ENCODE measurements at places on chromosomes 6 and 20. TPM values are rescaled to one million over a fixed set of nuclear protein-coding genes. Genes with fewer than 3 reads are reported as not detected.

Gene STK35
- 10.1 TPM for total RNA-seq

Gene MAPK13
- total RNA-seq, result 1.9 TPM

Gene PRRT1
- total RNA-seq, result 0.38 TPM

Gene C20orf202
- not detected for total RNA-seq

Gene LCA5
- 0.45 TPM for total RNA-seq

Gene LY6G6D
- not detected for total RNA-seq

Gene NKX2-4
- not detected for total RNA-seq

Gene DEF6
- total RNA-seq, result 1.5 TPM

Gene COL12A1
- 1.6 TPM for total RNA-seq

Gene GPR6
- not detected for total RNA-seq

Gene TFAP2D
- not detected for total RNA-seq

Gene NOP56
- 30.4 TPM for total RNA-seq

Gene FAM217B
- total RNA-seq, result 2.2 TPM

Gene HLA-DRB5
- 2.1 TPM for total RNA-seq

Gene SLC17A2
- total RNA-seq, result 27.6 TPM

Gene DIDO1
- 22.8 TPM for total RNA-seq

Gene DHX35
- total RNA-seq, result 6.2 TPM

Gene TMEM242
- total RNA-seq, result 6.8 TPM

Gene ME1
- 13.7 TPM for total RNA-seq

Gene CST1
- not detected for total RNA-seq

Gene MLIP
- total RNA-seq, result 18.4 TPM

Gene TRIM31
- not detected for total RNA-seq

Gene THBD
- 2.2 TPM for total RNA-seq

Gene SYCP2
- 0.35 TPM for total RNA-seq

Gene TAPBP
- 107 TPM for total RNA-seq
